ENCODE measurements at places on chromosomes 7 and 10.

- no peak for DNase-seq
Measured at GRCh38 chr10:102401735-102402511, 6.4 kb downstream of the NFKB2 start.

DNA sequence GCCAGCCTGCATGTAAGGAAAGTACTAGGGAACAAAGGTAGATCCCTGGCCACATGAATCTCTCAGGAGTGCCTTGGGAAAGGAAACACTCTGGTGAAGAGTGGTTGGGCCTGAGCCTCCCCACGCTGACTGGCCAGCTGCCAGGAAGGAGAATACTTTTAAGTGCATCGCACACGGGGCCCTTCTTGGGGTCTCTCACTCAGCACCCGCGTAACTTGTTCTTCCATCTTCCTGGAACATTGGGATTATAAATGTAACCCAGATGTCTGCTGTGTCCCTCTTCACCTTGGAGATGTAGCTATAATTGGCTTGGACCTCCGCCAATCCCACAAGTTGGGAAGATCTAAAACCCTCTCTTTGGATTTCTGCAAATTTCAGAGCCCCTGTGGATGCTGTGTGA, 4.4 kb upstream of the GLI3 start:
- no peak for DNase-seq

- DNase-seq = no peak
Measured at GRCh38 chr7:43164757-43165156, 52.3 kb downstream of the HECW1 start.

DNA sequence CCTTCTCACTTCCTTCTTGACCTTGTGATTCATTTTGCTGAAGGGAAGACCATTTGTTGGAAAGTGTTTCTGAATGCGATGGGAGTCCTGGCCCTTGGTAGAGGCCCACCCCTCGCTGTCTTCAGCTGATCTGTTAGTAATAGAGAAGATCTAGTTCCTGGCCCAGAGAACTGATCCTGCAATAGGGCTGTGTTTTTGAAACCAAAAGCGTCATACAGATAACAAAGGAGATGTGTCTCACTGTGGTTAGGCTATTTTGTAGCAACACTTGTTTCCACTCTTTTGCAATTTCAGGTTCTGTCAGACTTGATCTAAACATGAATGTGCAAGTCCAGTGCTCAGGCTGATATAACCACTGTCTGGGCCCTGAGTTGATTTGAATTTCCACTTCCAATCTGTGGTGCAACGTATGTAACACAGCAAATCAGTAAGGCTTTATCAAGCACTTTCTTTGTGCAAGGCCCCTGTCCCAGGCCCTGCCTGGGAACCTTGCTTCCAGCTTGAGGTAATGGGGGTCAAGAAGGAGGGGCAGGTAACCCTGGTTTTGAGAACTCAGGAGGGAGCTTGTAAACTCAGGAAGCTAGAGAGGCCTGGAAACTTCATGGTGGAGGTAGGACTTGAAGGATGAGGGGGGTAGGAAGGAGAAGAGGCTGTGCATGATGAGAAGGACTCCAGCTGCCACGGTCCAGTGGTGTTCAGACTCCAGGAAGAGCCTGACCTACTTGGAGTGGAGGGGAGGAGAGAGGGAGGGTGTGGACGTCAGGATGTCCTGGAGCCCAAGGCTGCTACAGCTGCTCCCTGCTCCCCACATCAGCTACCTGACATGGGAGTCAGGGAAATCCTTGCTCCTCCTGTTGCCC, 42.2 kb upstream of the SRGN start:
- DNase-seq = peak; percentile 38

GRCh38 chr10:88477343-88478085, 105.6 kb downstream of the RNLS start:
- no peak for DNase-seq

GRCh38 chr10:70600512-70601395, 1.8 kb downstream of the PRF1 start:
- DNase-seq = no peak

- no peak for DNase-seq
Measured at GRCh38 chr7:71633551-71634008, 501.6 kb downstream of the GALNT17 start.

GRCh38 chr10:60399328-60399727, 9.7 kb upstream of the ANK3 start:
- DNase-seq = no peak

DNA sequence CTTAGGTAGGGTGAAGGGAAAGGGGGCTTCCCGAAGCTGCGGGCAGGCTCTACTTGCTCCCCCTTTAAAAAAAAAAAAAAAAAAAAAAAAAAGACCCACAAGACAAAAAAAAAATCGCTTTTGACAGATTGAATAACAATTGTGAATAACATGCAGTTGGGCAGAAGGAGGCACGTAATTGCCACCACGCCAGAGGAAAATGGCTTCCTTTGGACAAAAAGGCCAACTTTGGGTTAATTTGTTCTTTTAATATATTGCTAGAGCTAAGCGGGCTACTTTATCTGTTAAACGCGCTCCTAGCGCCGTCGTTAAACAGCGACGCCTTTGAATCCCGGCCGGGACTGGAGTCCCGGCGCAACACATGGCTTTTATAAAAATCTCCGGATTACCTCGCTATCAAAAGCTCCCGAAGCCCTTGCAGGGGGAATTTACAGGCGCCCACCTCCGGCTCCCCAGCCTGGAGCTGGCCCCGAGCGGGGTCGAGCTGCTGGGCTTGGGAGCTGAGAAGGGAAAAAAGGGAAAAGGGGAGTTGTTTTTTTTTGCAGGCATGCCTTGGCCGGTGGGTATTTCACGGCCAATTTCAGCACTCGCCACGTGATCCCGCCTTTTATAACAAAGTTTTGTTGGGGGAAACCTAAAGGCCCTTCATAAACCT, 1.2 kb downstream of the HOXA11 start:
- no peak for DNase-seq

- no peak for DNase-seq
Measured at GRCh38 chr10:127216786-127217185, 20.4 kb upstream of the INSYN2A start.

DNA sequence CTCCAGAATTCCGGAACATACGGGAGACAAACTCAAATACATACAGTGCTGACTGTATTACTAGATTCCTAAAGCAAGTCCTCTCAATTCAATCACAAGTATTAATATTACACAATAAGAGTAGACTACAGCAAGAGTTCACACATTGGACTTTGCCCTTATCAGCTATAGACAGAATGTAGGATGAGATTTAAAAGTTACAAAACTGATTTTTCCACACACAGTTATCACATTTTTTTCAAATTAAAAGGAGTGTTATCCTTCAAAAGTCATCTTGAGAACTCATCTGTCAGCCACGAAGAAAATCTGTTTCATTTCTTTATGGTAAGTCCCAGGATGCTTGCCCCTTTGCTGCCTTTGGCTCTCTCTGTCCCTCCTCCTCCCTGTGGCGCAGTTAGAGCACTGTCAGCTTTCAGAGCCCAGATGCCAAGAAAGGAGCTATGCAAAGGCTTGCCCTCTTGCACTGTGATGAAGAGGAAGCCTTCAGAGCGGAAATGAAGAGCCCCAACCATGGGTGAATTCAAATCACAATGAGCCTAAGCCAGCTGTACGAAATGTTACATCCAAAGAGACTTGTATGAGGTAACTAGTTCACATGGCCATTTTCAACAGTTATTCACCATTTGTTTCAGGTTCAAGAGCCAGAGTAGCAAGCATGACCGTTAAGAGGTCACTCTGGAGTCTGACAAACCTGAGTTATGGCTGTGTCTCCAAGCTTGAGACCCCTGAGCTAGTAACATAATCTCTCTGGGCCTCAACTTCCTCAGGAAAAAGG, 10.7 kb downstream of the NCOA4 start:
- no peak for DNase-seq

GRCh38 chr7:44622342-44623151, 16.1 kb downstream of the OGDH start:
- no peak for DNase-seq

- DNase-seq = no peak
Measured at GRCh38 chr7:27936047-27936767, 196.2 kb downstream of the TAX1BP1 start.

GRCh38 chr10:32317795-32318357, 29.1 kb downstream of the EPC1 start:
- DNase-seq = no peak

GRCh38 chr10:98097616-98098015, 36.8 kb upstream of the R3HCC1L start:
- DNase-seq = no peak

- no peak for DNase-seq
Measured at GRCh38 chr10:35355971-35356724, 19.8 kb downstream of the CCNY start.

DNA sequence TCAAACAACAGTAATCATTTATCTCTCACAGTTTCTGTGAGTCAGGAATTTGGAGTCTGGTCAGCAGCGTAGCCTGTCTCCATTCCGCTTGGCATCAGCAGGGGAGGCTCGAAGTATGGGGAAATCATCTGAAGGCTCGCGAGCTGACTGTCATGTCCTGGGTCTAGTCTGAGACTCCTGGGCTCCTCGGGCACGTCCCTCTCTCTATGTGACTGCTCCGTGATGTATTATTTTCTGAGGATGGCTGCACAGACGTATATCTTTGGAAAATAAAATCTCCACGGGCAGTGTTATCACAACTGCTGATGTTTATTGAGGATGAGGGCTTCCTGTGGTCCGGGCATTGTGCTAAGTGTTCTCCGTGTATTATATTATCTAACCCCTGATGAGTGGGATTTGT, 23.3 kb upstream of the PCGF5 start:
- no peak for DNase-seq

- no peak for DNase-seq
Measured at GRCh38 chr7:151035026-151035717, 6.9 kb downstream of the ABCB8 start.

GRCh38 chr7:73623798-73624668, at the start of gene MLXIPL:
Gene MLXIPL (minus strand): TSS chr7:73624522. CDS start chr7:73624492, 30 bp downstream.
- DNase-seq = no peak

DNA sequence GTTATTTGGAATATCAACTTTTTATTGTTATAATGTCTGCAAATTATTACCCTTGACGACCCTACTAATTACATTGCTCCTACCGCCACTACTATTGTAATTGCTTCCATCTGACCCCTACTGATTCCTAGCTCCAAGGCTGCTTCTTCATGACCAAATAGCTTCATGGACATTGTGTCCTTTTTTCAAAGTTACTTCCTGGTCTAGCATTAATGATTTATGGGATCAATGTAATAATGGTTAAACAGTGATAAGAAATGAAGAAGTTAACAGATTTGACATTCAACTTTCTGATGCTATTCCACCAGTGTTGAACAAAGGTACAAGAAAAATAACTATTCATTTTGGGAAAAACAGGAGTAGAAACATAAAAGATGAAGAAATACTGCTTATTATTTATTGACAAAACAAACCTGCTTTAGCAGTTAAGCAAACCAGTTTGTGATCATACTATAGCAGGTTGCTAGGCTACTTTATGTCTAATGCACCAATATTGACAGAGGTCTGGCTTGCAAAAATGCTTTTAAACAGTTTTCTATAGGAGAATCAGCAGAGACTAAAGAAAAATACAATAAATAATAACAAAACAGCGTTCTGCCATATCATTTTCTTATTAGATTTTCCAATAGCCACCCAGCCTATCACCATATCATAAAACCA, 125.8 kb downstream of the PCLO start:
- DNase-seq = no peak

All from NK-92 treated with Interleukin-12 subunit alpha and Interleukin-12 subunit beta, amount 100 ng/mL, for 24 hours (cell line).